ENCODE measurements at places on chromosomes 13 and 19.

GRCh38 chr19:51535535-51535934 is 4.1 kb upstream of the SIGLEC6 start:
- no peak for DNase-seq

DNA sequence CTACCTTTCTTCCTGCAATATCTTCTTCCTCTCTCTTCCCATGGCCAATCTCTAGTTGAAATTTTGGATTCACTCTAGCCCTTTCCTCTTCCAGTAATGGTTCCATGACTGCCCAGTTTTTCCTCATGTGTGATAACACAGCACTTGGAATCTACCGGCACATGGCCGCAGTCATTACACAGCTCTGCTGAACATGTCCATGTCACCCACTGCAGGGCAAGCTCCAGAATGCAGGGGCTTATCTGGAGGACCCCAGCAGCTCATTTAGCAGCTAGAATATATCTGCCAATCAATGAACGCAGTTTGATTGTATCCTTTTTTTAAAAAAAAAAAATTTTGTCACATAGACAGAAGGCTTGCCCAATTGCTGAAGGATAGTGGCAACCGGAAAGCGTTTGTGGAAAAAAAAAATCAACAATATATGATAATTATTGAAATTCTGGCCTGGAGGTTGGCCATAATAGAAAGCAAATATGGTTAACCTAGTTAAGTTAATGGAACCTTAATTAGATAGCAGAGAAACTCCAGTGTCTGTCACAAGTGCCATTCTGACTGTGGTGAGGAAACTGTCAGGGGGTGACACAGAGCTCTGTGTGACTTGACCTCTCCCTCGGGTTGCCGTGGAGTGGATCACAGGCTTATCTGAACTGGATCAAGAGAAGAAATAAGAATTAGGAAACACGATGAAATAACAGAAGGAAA is 426.7 kb downstream of the LIG4 start:
- no peak for DNase-seq

DNA sequence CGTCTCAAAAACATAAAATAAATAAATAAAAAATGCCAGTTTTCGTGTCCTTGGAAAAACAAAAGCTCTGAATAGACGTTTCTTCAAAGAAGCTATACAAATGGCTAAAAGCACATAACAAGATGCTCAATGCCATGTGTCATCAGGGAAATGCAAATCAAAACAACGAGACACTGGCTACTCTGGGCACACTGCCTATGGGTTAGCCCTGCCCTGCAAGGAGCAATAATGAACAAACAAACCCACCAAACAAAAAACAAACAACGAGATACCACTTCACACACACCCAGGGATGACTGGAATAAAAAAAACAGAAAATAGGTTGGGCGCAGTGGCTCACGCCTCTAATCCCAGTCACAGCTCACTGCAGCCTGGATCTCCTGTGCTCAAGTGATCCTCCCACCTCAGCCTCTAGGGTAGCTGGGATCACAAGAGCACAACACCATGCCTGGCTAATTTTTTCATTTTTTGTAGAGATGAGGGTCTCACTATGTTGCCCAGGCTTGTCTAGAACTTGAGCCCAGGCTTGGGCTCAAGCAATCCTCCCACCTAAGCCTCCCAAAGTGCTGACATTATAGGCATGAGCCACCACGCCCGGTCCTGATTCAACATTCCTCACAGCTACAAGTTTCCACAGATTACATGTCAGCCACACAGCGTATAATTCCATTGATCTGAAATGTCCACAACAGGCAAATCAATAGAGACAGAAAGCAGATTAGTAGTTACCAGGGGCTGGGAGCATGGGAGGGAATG is 15.5 kb upstream of the ISYNA1 start:
- no peak for DNase-seq

DNA sequence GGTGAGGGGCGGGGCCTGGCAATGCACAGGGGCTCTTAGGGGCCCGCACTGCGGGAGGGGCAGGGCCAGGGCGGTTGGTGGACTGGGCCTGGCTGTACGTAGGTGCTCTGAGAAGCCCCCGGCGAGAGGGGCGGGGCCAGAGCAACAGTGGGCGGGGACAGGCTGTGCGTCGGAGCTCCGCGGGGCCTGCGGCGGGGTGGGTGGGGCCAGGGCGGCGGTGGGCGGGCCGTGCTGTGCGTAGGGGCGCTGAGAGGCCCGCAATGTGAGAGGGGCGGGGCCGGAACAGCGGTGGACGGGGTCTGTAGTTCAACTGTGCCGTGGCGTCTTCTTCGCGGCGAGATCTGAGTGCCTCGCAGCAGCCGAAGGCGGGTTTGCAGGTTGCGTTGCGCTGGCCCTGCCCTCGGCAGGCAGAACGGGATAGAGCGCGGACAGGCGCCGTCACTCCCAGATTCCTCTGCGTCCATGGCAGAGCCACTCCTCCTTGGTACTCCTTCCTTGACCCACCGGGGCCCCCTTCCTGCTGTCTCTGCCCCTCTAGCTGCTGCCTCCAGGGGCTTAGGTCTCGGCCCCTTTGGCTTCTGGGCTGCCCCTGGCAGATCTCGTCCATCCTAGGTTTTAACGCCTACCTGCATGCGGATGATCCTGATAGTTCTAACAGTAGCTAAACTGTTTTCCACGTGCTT is 33.2 kb downstream of the CCNE1 start:
- DNase-seq = peak; percentile 67

GRCh38 chr13:39311619-39312018 is 273.4 kb downstream of the NHLRC3 start:
- DNase-seq = no peak

DNA sequence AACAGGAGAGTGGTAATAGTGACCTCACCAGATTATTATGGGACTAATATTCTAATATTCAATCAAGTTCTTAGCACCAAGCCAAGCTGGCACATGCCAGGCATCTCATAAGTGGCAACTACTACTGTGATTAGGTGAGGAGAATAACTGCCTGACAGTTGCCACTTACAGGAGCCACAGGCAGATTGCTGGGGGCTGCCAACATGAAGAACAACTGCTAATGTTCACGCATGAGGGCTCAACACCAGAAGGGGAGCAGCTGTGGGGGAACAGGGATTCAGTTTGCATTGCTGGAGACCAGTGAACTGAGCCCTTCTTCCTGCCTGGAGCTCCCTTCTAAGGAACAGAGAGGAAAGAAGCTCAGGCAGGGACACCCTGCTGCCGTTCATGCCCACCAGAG is 504.5 kb downstream of the FOXO1 start:
- DNase-seq = no peak

DNA sequence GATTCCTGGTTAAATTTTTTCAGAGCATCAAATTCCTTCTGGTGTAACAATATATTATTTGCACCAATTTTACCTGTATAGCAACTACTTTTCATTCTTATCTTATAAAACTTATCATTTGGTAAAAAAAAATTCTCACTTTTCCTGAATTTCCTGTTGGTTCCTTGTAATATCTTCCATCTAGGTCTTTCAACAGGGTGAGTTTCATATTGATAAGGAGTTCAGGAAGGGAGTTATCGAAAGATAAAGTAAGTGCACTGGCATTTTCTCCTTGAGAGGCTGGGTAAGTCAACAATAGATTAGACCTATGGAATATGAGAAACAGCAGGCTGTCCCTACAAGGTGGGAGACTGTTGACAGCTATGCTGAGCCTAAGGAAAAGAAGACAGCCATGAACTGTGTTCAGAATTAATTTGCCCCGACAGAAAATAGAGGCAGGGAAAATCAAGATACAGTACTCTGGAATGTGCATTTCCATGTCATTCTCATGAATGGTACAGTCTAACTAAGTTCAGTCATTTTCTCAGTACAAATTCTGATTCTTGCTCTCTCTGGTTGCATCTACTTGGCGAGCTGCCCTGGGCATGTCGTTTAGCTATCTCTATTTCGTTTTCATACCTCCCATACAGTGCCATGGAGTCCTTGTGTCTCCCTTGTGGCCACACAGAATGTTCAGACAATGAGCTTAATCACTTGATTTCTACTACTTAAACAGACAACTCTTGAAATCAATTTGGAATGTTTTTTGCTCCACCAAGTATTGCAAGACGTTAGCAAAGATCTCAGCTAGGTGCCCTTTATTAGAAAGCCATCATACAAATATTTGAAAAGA is 9.9 kb downstream of the IGFL1 start:
- no peak for DNase-seq

- no peak for DNase-seq
Measured at GRCh38 chr19:2341244-2341751, 12.8 kb downstream of the SPPL2B start.

- no peak for DNase-seq
Measured at GRCh38 chr19:39617745-39618144, 15.4 kb downstream of the LGALS13 start.

DNA sequence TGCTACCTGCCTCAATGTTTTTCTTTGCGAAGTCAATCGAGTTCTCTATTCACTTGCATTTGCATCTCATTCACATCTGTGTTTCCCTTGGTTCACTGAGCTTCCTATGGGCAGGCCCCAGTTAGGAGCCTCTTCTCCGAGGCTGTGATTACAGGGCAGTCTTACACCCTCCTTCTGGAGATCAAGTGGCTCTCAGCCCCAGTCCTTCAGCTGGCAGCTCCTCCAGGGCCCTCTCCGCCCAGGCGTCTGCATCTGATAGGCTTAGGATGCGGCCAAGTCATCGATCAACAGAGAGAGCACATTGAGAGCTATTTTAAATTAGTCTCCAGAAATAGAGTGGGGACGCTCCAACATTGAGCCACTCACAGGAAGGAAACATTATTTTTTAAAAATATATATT is 44.2 kb downstream of the MBNL2 start:
- DNase-seq = no peak

GRCh38 chr19:11089254-11090013 is at the start of gene LDLR:
Gene LDLR (plus strand): TSS chr19:11089463. CDS start chr19:11089549, 86 bp downstream.
- peak; percentile 83 for DNase-seq

- DNase-seq = no peak
Measured at GRCh38 chr13:94232161-94232950, 247.1 kb downstream of the DCT start.

DNA sequence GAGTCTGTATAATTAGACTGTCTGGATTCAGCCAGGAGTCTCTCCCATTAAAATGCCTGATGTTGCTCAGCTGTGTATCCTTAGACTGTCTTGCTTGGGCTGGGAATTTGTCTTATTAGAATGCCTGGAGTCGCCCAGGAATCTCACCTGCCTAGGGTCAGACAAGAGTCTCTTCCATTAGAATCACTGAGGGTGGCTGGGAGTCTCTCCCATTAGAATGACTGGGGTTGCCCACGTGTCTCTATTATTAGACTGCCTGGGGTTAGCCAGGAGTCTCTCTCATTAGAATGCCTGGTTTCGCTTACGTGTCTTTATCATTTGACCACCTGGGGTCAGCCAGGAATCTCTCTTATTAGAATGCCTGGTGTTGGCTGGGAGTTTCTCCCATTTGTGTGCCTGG is 1450.0 kb downstream of the UQCRFS1 start:
- DNase-seq = no peak

- DNase-seq = no peak
Measured at GRCh38 chr13:47178090-47178950, 281.5 kb upstream of the HTR2A start.

DNA sequence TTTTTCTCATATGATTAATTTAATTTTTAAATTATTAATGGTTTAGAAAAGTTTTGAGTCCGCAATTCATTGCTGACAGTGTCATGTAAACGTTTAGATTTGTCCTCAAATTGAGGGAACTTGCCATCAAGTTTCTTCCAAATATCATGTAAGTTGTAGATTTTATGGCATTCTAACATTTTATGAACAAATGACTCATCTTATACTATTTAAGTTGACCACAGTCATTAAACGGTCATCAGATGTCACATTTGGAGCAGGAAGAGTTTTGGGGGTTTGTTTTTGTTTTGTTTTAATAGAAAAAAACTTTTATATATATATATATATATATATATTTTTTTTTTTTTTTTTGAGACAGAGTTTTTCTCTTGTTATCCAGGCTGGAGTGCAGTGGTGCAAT is 4.3 kb downstream of the ZNF114 start:
- DNase-seq = no peak

- DNase-seq = no peak
Measured at GRCh38 chr13:27979001-27979643, 9.4 kb downstream of the URAD start.

DNA sequence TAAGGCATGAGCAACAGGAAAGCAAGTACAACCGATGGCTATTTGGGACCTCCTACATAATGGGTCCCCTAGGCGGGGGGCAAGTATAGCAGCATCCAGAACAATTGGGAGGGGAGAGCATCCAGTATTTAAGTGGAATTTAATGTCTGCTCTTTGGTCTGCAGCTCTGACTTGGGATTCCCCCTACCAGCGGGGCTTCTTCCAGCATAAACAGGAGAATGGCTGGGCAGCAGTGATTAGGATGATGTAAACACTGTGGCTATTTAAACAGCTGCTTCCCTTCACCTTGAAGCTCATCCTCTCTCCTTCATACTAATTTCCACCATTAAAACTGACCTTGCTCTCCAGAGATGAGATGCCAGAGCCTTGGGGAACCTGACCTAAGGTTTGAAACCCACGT is 73.9 kb upstream of the OXGR1 start:
- DNase-seq = no peak

DNA sequence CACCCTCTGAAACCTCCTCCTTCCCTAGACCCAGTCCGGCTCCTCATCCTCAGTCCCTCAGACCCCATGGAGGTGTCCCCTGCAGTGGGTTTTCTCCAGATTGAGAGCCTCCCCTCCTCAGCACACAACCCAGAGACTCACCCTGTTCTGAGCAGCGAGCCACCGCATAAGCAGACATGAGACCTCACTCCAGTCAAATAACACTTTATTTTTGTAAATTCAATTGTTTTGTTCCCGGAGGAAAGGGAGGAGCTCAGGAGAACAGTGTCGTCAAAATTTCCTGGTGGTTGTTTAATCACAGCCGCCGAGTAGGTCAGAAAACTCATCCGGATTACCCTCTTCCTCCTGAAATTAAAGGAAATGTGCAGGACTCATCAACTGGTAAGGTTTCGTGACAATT is 57.5 kb downstream of the ERICH4 start:
- no peak for DNase-seq

GRCh38 chr19:55647732-55648584 is at the start of gene CCDC106:
Gene CCDC106 (plus strand): TSS chr19:55648212. CDS start chr19:55649047, 835 bp downstream.
- no peak for DNase-seq

DNA sequence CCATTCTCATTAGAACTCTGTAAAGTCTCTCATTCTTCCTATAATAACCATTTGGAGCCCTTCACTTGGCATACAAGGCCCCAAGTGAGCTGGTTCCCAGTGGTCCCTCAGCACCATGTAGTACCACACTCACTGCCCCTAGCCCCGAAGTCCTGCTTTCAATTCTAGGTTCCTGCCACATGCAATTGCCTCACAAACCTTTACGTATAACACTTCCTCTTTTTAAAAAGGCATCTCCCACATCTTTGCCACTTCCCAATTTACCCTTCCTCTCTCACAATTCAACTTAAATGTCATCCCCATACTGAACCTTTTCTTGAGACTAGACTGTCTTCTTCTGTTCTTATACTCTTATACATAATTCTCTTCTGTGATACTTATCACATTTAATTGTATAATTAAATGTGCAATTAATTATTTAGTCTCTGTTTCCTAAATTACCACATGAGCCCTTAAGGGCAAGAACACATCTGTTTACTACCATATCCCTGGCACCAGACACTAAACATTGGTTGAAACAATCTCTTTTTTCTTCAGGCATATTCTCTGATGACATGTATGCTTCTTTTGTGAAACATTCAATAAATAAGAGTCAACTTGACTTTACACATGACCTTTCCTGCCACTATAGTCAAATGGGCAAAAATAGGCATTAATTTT is 304.0 kb downstream of the SPRY2 start:
- DNase-seq = no peak
